Left ventricle myocardium inferior (tissue), 1 donor: ENCODE measurements at places on chromosomes 2 and 18. TPM values are rescaled to one million over a fixed set of nuclear protein-coding genes. Genes with fewer than 3 reads are reported as not detected.

GPR35 gene
- 1.3 TPM for total RNA-seq

GULP1 gene
- 5.7 TPM for total RNA-seq

WIPF1 gene
- total RNA-seq: 15.0 TPM

DNA sequence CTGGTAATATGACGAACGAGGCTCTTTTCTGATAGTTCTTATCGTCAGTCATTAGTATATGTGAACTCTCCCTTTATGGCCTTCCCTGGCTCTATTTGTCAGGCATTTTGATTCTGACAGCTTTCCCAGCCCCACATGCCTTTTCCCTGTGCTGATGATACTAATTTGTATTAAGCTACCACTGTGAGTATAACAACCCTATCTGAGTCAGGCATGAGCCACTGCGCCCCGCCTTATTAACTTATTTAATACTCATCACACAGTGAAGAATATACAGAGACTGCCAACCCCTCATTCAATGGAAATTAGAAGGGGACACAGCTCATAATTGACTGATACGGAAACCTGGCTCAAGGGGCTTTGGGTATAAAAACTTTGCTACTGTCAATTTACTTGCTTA is 140.0 kb downstream of the NETO1 start:
- no peaks in the 10 kb centered on the region for H3K27me3 ChIP-seq
- H3K4me3 ChIP-seq: no peak overlapping the region
- no peak overlapping the region for H3K27ac ChIP-seq
- DNase-seq: no peak
- H3K36me3 ChIP-seq: no peaks in the 10 kb centered on the region

DNA sequence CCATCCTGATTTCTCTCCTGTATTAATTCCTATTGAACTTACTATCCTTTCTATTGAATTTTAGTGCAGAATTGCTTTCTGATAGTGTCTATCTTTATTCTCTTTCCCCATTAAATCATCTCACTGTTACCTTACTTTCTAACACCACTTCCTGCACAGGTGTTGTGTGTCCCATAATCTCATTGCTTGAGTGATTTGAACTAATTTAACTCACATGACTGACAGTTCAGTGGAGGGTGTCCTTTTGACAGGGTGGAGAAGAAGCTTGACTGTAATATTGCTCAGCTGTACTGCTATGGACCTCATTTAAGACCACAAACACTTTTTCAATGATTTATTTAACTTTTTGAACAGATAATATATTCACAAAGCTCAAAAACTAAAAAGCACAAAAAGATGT is 211.8 kb downstream of the NRXN1 start:
- H3K27ac ChIP-seq: no peak overlapping the region
- H3K27me3 ChIP-seq: no peaks in the 10 kb centered on the region
- H3K36me3 ChIP-seq: no peaks in the 10 kb centered on the region
- no peaks in the 10 kb centered on the region for H3K4me1 ChIP-seq

GRCh38 chr2:104518256-104518655 is 335.7 kb upstream of the POU3F3 start:
- no peak overlapping the region for H3K27ac ChIP-seq
- no peaks in the 10 kb centered on the region for H3K4me1 ChIP-seq
- no peaks in the 10 kb centered on the region for H3K36me3 ChIP-seq
- no peaks in the 10 kb centered on the region for H3K27me3 ChIP-seq
- no peak overlapping the region for H3K4me3 ChIP-seq

GRCh38 chr18:55743736-55744135 is 155.7 kb upstream of the TCF4 start:
- H3K4me1 ChIP-seq: no peaks in the 10 kb centered on the region
- no peak overlapping the region for H3K4me3 ChIP-seq
- no peak overlapping the region for H3K27ac ChIP-seq
- H3K27me3 ChIP-seq: no peaks in the 10 kb centered on the region
- DNase-seq: no peak
- no peaks in the 10 kb centered on the region for H3K36me3 ChIP-seq

KIAA2012 gene
- total RNA-seq: not detected
